ENCODE measurements at places on chromosomes 1 and 21. TPM values are rescaled to one million over a fixed set of nuclear protein-coding genes. Genes with fewer than 3 reads are reported as not detected.

GRCh38 chr21:27418346-27418745, 451.5 kb upstream of the ADAMTS5 start:
- DNase-seq, result no peak

DNA sequence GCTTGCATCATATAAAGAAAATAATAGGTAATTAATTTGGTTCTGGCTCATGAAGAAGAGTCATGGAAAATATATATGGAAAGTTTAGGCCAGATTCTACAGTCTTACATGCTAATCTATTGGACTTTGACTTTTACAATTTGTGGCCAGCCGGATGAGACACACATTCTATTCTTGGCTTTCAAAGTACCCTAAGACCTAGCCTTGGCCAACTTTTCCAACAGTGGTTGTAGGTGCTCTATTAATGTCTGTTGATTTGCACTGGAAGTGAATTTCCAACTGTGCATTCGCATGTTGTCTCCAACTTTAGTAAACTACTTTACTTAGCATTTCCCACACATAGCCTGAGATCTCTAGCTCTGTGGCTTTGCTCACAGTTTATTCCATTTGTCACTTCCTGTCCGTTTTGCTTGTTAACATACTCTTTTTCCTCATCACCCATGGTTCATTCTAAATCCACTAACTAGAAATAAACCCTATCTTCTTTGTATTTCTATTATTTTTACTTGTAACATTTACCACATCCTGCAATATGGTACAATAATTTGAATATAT, 644.0 kb downstream of the PTPRC start:
- no peak for DNase-seq

DNA sequence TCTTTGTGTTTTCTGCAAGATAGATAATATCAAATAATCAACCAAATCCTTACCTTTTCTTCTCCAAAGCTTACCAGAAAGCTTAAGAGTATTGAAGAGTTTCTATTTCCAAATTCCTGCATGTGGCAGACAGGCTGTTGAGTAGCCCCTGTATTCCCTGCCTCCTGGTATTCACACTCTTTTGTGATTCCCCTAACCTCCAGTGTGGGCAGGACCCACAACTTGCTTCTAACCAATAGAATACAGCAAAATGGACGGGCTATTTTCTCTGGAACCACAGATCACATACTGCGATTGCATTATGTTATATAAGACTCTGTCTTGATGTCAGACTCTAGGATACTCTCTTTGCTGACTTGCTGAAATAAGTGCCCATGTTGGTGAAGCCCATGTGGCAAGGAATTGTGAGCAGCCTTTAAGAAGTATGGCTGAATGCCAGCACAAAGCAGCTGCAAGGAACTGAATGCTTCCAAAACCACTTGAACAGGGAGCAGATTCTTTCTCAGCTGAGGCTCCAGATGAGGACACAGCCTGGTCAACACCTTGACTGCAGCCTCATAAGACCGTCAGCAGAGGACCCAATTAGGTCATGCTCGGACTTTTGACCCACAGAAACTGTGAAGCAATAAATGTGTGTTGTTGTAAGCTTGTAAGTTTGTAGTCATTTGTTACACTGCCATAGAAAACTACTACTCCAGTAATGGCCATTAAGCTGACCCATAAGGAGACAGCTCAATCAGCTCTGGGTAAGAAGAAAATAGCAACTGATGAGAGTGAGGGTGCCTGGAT, 47.9 kb upstream of the PLXNA2 start:
- DNase-seq, result no peak

DNA sequence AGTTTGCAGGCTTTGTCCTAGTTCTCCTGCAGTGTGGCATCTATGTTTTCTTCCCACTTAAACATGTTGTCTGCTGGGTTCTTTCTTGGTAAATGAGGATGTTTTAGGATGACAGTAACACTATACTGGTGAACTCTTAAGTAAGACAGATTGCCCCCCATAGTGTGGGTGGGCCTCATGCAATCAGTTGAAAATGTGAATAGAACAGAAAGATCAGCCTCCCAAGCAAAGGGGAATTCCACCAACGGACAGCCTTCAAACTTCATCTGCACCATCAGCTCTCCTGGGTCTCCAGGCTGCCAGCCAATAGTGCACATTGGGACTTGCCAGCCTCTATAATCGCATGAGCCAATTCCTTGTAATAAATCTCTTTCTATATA, 10.7 kb upstream of the TARBP1 start:
- no peak for DNase-seq

DNA sequence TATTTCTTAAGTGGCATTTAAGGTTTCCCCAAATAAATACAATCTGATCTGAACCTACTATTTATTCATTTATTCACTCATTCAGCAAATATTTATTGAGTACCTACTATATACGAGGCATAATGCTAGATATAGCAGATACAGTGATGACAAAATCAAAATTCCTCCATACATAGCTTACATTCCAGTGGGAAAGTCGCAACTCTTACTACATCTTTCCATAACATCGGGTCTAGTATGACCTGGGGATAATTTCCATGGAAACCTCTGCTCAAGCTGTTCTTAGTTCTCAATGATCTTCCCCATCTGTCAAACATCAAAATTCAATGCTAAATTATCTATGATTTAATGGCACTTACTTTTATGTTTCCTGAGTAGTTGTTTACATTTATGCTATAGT, 70.8 kb upstream of the PRKACB start:
- no peak for DNase-seq

DNA sequence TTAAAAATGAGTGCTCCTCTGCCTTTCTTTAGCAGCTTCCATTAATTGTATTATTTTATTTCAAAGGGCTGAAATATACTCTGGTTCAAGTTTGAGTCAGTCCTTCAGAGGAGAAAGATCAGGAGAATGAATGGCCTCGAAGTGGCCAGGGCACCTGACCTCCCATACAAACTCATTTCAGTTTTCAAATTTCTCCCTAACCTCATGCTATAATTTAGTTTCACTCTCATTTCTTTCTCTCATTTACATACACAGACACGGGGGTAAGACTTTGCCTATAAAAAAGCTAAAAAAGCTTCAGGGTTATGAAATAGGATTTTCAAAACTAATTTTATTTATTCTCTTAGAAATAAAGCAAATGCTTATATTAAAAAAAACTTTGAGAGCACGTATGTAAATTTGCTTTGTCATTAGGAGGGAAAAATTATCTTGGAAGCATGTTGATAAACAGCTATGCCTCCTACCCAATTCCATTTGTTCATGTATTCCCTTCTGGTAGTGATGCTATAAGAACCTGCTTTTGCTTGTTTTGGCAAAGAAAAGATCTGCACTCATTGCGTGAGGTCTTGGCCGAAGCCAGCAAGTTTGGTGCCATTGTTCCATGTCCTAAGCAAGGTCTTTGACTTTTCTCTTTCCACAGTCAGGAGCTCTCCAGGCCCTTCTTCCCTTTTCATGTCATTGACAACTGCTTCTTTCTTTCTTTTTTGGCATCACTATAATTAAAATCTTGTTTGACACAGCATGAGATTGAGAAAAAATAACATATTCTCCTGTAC, 80.4 kb upstream of the LRRC53 start:
- no peak for DNase-seq

GRCh38 chr1:179425186-179425585, 59.4 kb downstream of the AXDND1 start:
- DNase-seq, result no peak

- peak; percentile 70 for DNase-seq
These were observed 210.6 kb downstream of the ROR1 start for GRCh38 chr1:63984257-63984929.

- DNase-seq, result peak; percentile 69
These were observed 2.3 kb downstream of the ARTN start for GRCh38 chr1:43935711-43936427.

GRCh38 chr1:94919241-94920030, 7.5 kb downstream of the CNN3 start:
- DNase-seq, result no peak

DNA sequence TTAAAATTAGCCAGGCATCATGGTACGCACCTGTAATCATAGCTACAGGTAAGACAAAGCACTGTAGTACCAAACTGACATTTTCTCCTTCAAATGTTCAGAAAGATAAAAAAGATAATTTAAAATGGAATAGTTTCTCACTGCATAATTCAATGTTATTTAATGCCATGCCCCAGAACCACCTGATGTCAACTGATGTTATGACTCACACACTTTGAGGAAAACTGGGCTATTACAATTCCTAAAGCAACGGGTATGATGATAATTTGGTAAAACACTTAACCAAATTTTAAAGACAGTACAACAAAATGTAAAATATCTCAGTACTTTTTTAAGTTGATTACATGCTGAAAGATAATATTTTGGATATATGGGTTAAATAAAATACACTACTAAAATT, 22.9 kb upstream of the PLEKHO1 start:
- no peak for DNase-seq

DNA sequence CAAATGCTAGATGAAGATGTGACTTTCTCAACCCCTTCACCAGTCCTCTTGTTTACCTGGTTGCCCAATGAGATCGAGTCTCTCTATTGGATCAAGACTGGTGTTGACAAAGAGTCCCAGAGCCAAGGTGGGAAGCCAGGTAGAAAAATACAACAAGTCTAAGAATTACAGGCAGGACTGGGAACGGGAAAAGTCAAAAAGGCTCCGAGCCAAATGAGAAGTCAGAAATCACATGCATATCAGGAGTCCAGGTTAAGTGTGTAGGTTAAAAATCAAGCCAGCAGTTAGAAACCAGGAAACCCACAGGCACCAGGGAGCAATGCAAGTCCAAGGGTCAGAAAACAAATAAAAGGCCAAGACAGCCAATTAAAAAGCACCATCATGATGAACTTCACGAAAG, 27.4 kb upstream of the DUSP23 start:
- DNase-seq, result no peak

DNA sequence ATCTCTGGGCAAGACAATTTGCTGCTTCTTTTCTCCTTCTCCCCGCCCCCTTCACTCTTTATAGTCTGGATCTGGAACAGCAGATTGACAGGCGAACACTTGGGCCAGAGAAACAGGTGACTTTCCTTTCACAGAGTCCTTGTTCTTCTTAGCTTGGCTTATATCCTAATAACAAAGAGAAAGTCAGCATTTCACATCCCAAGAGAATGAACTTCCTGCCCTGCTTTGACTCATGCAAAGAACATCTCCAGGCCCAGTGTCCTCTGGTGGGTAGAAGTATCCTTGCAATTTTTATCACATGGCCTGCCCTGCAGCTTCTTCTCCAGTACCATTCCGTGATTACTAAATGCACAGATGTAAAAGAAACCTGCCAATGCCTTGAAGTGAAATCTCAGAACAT, 764.4 kb downstream of the ADGRL2 start:
- DNase-seq, result no peak

GRCh38 chr1:3545363-3546047, 65.8 kb downstream of the MEGF6 start:
- no peak for DNase-seq

DNA sequence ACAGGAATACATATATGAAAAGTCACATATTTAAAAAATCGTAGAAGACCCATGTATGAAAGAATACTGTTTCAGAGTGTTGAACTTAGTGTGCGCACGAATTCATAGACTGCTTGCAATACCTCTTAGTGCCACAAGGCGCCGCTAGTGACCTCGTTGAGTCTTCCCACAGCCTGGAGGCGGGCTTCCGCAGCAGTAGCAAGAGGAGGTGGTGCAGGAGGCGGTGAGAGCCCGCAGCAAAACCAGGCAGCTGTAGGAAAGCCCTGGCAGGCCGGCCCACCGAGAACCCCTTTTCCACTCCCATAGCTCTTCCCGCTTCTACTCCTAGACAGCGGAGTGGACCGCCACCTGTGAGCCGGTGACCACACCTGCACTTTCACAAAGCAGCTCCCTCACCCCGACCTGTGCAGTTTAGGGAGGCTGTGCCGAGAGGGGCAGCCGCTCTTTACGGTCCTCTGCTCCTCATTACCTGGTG, 23.5 kb downstream of the MTARC1 start:
- peak; percentile 69 for DNase-seq

DNA sequence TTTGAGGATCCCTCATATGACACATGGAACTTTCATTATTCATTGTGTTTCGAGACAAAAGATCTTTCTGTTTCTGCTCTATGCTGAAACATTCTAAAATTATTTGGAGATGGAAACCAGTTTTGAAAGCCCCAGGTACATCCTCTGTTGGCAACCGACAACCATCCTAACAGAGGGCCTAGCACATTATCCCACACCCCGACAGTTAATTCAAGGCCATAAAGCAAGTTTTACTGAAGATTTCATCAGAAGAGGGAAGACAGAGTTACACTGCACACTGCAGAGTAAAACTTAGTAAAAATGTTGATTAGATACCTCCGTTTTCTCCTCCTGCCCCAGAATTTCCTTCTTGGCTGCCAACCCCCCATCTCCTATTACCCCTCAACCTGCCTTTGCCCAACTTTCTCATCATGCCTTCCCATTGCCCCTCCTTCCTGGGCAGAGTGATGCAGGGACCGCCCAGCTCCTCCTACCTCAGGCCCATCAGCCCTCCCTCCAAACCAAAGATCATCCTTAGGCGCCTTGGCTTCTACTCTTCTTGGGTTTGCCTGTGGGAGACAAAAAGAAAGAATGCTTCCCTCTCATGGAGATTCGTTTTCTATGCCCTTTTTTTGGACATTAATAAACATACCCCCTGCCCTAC, 52.9 kb upstream of the CITED4 start:
- DNase-seq, result peak; percentile 71

DNA sequence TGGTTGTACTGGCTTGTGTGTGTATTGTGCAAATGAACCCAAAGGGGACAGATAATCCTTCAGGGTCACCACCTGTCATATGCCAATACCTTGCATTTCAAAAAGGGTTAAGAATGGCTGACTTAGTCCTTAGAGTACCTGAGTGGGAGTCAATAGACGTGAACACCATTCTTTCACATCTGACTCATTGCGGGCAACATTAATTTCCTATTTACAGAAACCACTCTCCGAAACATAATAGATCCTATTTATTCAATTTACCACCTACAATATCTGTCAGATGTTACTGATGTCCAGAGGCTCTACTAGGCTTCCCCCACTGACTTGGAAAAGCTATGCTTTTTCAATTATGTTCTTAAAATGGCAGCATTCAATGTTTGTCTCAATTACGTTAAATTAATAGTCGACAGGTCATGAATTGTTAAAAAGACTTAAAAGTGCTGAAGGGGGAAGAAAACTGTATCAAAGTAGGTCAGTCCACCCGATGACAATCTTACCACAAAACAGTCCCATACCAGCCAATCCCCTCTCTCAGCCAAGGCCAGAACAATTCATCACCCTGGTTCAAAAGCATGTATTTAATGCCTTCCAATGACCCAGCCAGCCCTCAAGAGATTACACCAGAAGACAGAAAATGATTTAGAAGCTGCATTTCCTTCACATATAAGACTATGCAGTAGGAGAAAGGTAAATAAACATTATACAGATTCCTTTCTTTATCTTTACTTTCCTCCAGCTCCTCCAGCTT, 48.6 kb upstream of the PLA2G2C start:
- no peak for DNase-seq

GRCh38 chr1:1203561-1204424, 2.6 kb downstream of the TNFRSF18 start:
- DNase-seq, result no peak

FCRL6 gene
- 0.98 TPM for total RNA-seq

BPNT1 gene
- 34.1 TPM for total RNA-seq

ARHGEF16 gene
- total RNA-seq, result 15.1 TPM

LCE3E gene
- not detected for total RNA-seq

SYT6 gene
- under 0.01 TPM for total RNA-seq

OR6N1 gene
- not detected for total RNA-seq

DYRK3 gene
- total RNA-seq, result 39.4 TPM

A3GALT2 gene
- total RNA-seq, result not detected

RSPH1 gene
- total RNA-seq, result 2.3 TPM
